Temporal lobe (tissue), 4 donors: ENCODE measurements at places on chromosomes 5 and 9. TPM values are rescaled to one million over a fixed set of nuclear protein-coding genes. Genes with fewer than 3 reads are reported as not detected.

The OR1J2 gene
- total RNA-seq = not detected

The ZNF300 gene
- total RNA-seq = 60.5 TPM

The TTC16 gene
- total RNA-seq = not detected

The ADGRD2 gene
- total RNA-seq = 0.25 TPM

The GFI1B gene
- total RNA-seq = under 0.01 TPM

The LHX3 gene
- total RNA-seq = under 0.01 TPM

The ENHO gene
- 27.8 TPM for total RNA-seq

The TOPORS gene
- total RNA-seq = 32.5 TPM

The PCDHAC1 gene
- total RNA-seq = 28.3 TPM

The GDF9 gene
- total RNA-seq = 0.98 TPM

The EGFLAM gene
- 4.2 TPM for total RNA-seq

The PROB1 gene
- 0.49 TPM for total RNA-seq

The SLC9A3 gene
- total RNA-seq = 0.98 TPM

The RNF208 gene
- 1.7 TPM for total RNA-seq

The CD274 gene
- total RNA-seq = 0.49 TPM

The TPPP gene
- total RNA-seq = 12.5 TPM

The DDX4 gene
- total RNA-seq = under 0.01 TPM

The GADD45G gene
- total RNA-seq = 5.9 TPM

The C5 gene
- 5.9 TPM for total RNA-seq

The COL27A1 gene
- total RNA-seq = 1.5 TPM

The ZNF474 gene
- 0.98 TPM for total RNA-seq

The PCDHGB3 gene
- total RNA-seq = 11.1 TPM

The TMC1 gene
- total RNA-seq = 0.25 TPM

The LIFR gene
- 43.5 TPM for total RNA-seq

The SLC34A1 gene
- total RNA-seq = not detected

The ANKRD18A gene
- total RNA-seq = 1.2 TPM

The CARTPT gene
- 0.74 TPM for total RNA-seq

The CTNNAL1 gene
- total RNA-seq = 6.9 TPM

The TSSK1B gene
- total RNA-seq = not detected

The PLCXD3 gene
- total RNA-seq = 7.6 TPM

The SPINK7 gene
- total RNA-seq = not detected

The SH2D3C gene
- 5.4 TPM for total RNA-seq

The PCDHGA5 gene
- 11.3 TPM for total RNA-seq

The LCN2 gene
- total RNA-seq = 0.25 TPM

The ORM2 gene
- not detected for total RNA-seq

The IL6ST gene
- total RNA-seq = 50.2 TPM

The RETREG1 gene
- total RNA-seq = 56.5 TPM

The LTC4S gene
- 0.74 TPM for total RNA-seq

The CKMT2 gene
- total RNA-seq = 2.2 TPM

The CDC23 gene
- total RNA-seq = 22.4 TPM

The GABRA6 gene
- 0.25 TPM for total RNA-seq

The HBEGF gene
- total RNA-seq = 14.3 TPM

The GARIN3 gene
- not detected for total RNA-seq

The UBTD2 gene
- 57.0 TPM for total RNA-seq

The WDR38 gene
- 0.25 TPM for total RNA-seq

The ROR2 gene
- 0.74 TPM for total RNA-seq

The EIF4E1B gene
- not detected for total RNA-seq

The FLT4 gene
- total RNA-seq = 2.0 TPM

The SPINK6 gene
- total RNA-seq = not detected

The ST8SIA4 gene
- 38.8 TPM for total RNA-seq

The PCDHB16 gene
- 6.4 TPM for total RNA-seq

The MGAT1 gene
- 21.4 TPM for total RNA-seq

The GPX8 gene
- 2.7 TPM for total RNA-seq

The CMYA5 gene
- 0.74 TPM for total RNA-seq

The FOXI1 gene
- not detected for total RNA-seq

The FBXL7 gene
- 3.9 TPM for total RNA-seq

The PCDHGA3 gene
- 6.6 TPM for total RNA-seq

The TRPM3 gene
- 22.1 TPM for total RNA-seq

The DND1 gene
- total RNA-seq = 0.74 TPM
